ENCODE measurements at places on chromosomes 5 and 9.

DNA sequence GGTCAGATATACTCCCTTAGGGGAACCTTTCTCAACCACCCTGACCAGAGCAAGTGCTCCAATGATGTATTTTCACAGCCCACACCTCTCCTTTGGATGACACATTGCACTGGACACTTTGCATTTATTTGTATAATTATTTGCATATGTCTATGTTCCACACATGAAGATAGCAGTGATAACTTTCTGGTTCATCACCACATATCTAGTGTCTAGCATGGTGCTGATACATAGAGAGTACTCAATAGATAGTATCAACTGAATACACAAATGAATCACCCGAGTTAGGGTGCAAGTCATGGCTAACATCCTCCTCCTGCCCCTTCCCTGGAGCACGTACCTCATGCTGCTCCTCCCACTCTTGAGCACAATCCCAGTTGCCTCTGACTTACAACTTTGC lies 617.6 kb downstream of the EBF1 start:
- no peak for DNase-seq

- no peak for DNase-seq
Observed at GRCh38 chr9:128231638-128232527, 28.7 kb downstream of the DNM1 start.

DNA sequence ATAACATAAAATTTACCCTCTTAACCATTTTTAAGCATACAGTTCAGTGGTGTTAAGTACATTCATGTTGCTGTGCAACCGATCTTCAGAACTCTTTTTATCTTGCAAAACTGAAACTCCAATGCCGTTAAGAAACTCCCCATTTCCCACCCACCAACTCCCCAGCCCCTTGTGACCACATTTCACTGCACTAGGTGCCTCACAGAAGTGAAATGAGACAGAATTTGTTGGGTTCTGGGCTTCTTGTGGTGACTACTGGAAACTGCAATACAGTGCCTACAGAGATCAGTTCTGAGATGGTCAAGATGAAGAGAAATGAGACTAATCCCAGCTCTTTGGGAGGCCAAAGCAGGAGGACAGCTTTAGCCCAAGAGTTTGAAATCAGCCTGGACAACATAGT lies 202.1 kb upstream of the SLC30A5 start:
- DNase-seq = no peak

- no peak for DNase-seq
Observed at GRCh38 chr9:115694991-115695390, 458.6 kb upstream of the PAPPA start.

All from NCI-H510A (cell line).